NCI-H460 (cell line): ENCODE measurements at places on chromosomes 4 and X. TPM values are rescaled to one million over a fixed set of nuclear protein-coding genes. Genes with fewer than 3 reads are reported as not detected.

Gene COL4A5
- total RNA-seq: 193 and 211 TPM in 2 replicates

Gene ETDB
- total RNA-seq: not detected in 2 replicates

Gene PDE5A
- total RNA-seq: 0.17 and 0.59 TPM in 2 replicates

Gene P2RY4
- not detected in 2 replicates for total RNA-seq

Gene MAP3K15
- total RNA-seq: 2.5 and 2.6 TPM in 2 replicates

Gene MSX1
- 6.3 TPM in 2 replicates for total RNA-seq

Gene DGKK
- not detected in 2 replicates for total RNA-seq

Gene PRSS12
- total RNA-seq: 1.1 and 1.2 TPM in 2 replicates

Gene SLC49A3
- not detected in 2 replicates for total RNA-seq

Gene CENPVL1
- not detected in 2 replicates for total RNA-seq

Gene CTAG2
- total RNA-seq: not detected in 2 replicates

Gene GPM6B
- total RNA-seq: 0.50 and 0.75 TPM in 2 replicates

GRCh38 chr4:44237643-44238042, 211.0 kb downstream of the KCTD8 start:
- no peak for DNase-seq

GRCh38 chrX:115423086-115423485, 133.6 kb downstream of the LUZP4 start:
- DNase-seq: no peak

DNA sequence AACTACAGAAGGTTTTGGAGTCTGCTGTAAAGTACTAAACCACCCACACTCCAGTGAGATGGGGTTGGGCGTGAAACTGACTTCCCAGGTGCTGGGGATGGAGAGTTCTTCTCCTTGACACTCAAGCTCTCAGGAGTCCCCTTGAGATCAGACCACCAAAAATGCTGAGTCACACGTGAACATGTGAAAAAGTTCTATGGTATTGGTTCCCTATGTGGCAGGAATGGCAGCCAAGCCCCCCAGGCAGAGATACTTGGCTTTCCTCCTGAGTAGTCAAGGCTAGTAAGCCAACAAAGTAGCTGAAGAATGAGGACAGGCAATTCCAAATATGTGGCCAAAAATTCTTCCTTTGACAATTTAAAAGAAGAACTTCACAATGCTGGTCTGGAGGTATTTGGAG, 222.0 kb upstream of the ADAMTS3 start:
- DNase-seq: no peak

GRCh38 chr4:35643661-35644060, 600.7 kb downstream of the ARAP2 start:
- no peak for DNase-seq

DNA sequence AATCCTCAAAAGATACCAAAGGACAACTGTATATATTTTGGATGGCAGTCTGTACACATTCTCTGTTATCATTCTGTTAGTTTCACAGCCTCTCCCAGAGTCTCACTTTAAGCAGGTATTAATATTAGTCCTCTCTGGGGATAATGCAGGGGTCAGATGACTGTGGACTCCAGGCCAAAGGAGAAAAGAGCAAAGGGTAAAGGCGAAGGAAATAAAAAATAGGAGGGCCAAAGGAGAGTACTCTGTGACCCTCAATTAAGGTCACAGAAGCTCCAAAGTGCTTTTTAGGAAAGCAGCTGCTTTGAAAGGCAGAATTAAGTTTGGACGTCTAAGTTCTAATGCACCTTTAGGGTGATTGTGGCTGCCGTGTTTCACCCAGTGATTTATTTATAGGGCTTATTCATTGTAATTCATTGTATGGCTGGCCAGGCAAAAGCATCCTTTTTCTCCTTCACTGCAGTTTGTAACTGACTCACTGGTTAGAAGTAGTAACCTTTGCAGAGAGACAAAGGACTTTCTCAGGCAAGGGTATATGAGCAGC, 7.8 kb downstream of the MSMO1 start:
- no peak for DNase-seq

DNA sequence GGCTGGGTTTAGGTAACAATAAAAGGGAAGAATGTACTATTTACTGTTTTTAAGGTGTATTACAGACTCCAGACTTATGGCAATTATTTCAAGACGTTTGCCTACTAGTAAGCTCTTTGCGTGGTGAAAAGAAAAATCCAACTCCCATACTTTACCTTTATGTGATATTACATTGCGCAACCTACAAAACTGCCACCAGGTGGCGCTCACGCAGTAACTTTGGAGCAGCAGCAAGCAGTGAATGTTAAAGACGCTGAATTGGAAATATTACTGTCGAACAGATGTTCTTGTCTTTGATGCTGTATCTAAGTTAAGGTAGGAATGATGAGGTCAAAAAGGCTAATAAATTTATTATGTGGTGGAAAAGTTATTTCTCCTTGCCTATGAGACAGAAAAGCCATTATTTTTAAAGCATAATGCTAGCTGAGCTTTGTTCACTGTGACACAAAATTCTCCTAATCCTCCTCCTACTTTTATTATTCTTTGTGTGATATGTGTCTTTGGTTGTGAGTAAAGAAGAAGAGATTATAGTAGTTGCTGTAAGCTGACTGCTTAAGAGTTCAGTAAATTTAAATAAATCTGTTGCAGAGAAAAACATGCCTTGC, 1099.8 kb upstream of the TENM3 start:
- DNase-seq: peak; percentile 72

GRCh38 chr4:23174179-23174578, 481.4 kb downstream of the GBA3 start:
- DNase-seq: no peak

- DNase-seq: no peak
Observed at GRCh38 chr4:87469390-87469789, 47.0 kb downstream of the NUDT9 start.

DNA sequence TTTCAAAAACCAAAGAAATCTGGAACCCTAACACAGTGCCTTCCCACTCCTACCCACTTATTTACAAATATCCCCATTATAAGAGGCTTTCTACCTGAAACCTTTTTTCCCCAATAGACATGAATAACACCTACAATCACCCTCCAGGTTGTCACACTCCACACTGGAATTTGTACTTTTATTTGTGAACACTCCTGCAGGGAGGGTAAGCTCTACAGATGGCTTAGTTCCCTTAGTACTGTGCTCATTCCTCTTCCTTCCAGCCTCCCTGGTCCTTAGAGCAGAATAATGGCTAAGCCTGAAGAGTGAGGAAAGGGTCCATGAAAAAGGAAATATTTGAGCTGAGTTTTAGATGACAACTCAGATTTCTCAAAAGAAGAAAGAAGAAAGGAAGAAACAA, 22.2 kb upstream of the SULT1E1 start:
- DNase-seq: no peak

- DNase-seq: no peak
Observed at GRCh38 chr4:159520074-159520473, 417.2 kb downstream of the RAPGEF2 start.

DNA sequence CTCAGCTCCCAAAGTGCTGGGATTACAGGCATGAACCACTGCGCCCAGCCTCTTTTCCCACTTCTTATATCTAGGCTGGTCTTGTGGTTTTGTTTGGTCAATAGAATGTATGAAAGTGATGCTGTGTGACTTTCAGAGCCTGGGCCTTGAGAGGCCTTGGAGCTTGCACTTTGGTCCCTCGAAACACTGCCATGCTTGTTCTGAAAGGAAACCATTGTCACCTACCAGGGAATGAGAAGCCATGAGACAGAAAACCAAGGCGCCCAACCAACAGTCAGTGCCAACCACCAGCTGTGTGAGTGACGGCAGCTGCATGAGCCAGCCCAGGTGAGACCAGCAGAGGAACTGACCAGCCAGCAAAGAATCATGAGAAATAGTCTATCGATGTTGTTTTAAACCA, 57.4 kb downstream of the SCD5 start:
- DNase-seq: no peak

- DNase-seq: no peak
Observed at GRCh38 chr4:30714408-30715031, 5.6 kb upstream of the PCDH7 start.

DNA sequence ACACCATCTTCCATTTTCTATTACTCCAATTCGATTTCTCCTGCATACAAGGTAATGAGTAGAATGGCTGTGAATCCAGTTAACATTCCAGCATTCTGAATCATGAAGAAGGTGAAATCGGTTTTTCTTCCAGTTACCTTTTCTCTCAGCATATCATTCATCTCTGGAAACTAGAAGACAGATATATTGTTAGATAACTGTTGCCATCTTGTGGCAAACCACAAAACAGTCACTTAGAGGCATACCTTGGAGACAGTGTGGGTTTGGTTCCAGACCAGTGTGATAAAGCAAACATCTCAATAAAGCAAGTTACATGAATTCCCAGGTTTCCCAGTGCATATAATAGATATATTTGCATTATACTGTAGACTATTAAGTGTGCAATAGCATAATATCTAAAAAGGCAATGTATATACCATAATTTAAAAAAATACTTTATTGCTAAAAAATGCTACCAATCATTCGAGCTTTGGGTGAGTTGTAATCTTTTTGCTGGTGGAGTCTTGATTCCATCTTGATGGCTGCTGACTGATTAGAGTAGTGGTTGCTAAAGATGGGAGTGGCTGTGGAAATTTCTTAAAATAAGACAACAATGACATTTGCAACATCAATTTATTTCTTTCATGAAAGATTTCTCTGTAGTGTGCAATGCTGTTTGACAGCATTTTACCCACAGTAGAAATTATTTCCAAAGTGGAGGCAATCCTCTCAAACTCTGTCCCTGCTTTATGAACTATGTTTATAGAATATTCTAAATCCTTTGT, 82.1 kb downstream of the SLC39A8 start:
- peak; percentile 31 for DNase-seq

GRCh38 chr4:38062776-38063097, 102.5 kb downstream of the PTTG2 start:
- no peak for DNase-seq

DNA sequence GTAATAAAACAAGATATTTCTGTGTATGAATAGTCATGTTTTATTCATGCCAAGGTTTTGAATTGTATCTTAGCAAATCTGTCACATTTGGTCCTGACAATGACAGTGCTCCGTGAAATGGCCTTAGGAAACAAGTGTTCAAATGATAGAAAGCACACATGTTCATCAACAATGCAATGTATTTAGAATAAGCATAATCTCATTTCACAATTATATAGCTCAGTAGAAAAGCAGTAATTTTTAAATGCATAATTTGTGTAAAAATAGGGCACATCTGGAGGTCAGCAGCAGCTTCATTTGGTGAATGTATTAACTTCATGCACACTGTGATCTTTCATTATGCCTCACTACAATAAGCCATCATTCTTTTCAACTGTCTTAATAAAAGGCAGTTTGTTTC, 380.4 kb downstream of the GPM6A start:
- DNase-seq: no peak

GRCh38 chr4:150234246-150234645, 156.0 kb downstream of the DCLK2 start:
- no peak for DNase-seq

DNA sequence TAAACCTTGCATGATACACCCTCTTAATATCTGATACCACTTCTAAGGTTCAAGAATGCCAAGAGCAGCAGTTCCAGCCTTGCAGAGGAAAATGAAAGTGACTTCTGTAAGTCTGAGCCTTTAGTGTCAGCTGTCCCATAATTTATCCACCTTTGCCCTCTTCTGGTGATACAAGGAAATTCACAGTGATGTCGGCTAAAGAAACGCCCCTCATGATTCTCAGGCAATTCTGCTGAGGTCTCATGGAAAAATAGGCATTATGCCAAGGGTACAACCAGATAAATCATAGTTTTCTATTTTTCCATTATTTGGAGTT, 172.2 kb upstream of the CXCL13 start:
- DNase-seq: peak; percentile 43

DNA sequence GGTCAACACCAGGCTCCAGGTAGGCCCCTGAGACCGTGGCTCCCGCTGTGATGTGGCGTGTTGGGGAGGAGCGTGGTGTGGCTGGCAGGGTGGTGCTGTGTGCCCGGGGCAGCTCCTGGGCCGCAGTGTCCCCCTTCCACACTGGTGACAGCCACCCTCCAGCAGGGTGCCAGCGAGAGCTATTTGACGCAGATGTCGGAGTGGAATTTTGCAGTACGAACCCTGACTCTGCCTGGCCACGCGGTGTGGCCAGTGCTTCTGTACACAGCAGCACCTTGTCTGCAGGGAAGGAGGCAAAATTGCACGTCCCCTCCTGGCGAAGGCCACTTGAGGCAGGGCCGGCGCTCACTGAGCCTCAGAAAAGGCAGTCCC, 53.2 kb downstream of the CPZ start:
- DNase-seq: no peak
